ENCODE measurements at places on chromosomes 6 and 20. TPM values are rescaled to one million over a fixed set of nuclear protein-coding genes. Genes with fewer than 3 reads are reported as not detected.

PLN gene
- total RNA-seq = under 0.01 TPM

ABHD16B gene
- not detected for total RNA-seq

C20orf204 gene
- 3.0 TPM for total RNA-seq

SLC32A1 gene
- total RNA-seq = not detected

RING1 gene
- total RNA-seq = 24.0 TPM

SLA2 gene
- total RNA-seq = not detected

OPN5 gene
- not detected for total RNA-seq
